Mesendoderm (in vitro differentiated cells): ENCODE measurements at places on chromosomes 5 and 9.

DNA sequence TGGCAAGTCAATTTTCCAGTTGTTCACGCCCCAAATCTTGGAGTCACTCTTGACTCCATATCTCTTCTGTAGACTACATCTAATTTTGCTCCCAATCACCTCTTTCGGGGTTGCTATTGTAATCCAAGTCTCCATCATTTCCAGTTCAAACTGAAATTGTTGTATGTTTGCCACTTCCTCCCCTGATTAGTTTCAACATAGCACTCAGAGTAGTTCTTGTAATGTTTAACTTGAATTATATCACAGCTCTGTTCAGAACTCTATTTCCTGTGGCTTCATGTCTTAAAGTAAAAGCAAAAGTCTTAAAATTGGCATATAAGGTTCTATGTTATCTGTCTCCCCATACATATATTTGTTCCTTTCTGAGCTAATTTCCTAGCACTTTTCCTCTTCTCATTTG lies 348.5 kb upstream of the RIOK2 start:
- no peak for DNase-seq

- peak; percentile 78 for DNase-seq
Observed at GRCh38 chr9:115008536-115009270, 78.3 kb upstream of the TNFSF8 start.

DNA sequence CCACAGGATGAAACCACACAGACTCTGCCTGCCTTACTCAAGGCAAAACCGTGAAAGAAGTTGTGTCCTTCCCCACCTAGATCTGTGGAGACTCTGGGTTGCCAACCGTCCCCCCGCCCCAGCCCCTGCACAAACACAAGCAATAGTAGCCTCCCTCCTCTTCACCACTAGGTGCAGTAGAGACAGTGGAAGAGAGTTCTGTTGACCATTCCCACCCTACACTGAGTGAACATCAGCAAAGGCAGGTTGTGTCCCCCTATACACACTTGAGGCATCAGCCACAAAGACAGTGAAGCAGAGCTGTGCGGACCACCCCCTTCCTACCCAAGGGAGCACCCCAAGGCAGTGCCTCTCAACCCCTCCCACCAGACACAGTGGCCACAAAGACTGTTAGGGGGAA lies 223.7 kb upstream of the NFIL3 start:
- DNase-seq, result peak; percentile 17

DNA sequence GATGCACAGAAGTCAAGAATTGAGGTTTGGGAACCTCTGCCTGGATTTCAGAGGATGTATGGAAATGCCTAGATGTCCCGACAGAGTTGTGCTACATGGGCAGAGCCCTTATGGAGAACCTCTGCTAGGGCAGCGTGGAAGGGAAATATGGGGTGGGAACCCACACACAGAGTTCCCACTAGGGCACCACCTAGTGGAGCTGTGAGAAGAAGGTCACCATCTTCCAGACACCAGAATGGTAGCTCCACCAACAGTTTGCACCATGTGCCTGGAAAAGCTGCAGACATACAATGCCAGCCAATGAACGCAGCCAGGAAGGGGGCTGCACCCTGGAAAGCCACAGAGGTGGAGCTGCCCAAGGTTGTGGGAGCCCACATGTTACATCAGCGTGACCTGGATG lies 104.5 kb downstream of the STK32A start:
- no peak for DNase-seq

GRCh38 chr5:78893940-78894677 lies 91.0 kb downstream of the ARSB start:
- no peak for DNase-seq

DNA sequence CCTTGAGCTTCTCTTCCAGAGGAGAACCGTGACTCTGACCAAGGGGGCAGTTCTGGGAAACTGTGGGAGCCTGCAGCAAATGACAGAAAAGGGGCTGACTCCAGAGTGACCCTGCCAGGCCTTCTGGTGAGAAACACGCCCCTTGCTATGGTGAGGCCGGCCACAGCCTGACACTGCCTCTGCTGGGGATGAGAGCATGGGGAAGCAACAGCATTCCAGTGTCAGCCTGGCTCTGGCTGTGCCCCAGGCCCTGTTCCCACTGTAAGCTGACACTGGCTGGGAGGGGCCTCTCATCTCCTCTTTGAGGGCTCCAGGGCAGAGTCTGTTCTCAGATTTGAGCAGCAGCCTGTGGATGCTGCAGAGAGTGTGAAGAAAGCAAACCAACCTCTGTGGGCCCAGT lies 180.0 kb upstream of the IL12B start:
- peak; percentile 98 for DNase-seq

- DNase-seq, result no peak
Observed at GRCh38 chr5:149937610-149938009, 7.0 kb downstream of the PDE6A start.

- no peak for DNase-seq
Observed at GRCh38 chr5:87125766-87126165, 141.9 kb upstream of the RASA1 start.

- DNase-seq, result no peak
Observed at GRCh38 chr5:67248703-67249589, 52.3 kb upstream of the CD180 start.

GRCh38 chr5:141958113-141958512 lies at the start of gene PCDH12:
Gene PCDH12 (minus strand): TSS chr5:141958202. CDS start chr5:141957851, 351 bp downstream.
- DNase-seq, result peak; percentile 67

GRCh38 chr5:88884608-88884877 lies 1.6 kb upstream of the MEF2C start:
- DNase-seq, result no peak

DNA sequence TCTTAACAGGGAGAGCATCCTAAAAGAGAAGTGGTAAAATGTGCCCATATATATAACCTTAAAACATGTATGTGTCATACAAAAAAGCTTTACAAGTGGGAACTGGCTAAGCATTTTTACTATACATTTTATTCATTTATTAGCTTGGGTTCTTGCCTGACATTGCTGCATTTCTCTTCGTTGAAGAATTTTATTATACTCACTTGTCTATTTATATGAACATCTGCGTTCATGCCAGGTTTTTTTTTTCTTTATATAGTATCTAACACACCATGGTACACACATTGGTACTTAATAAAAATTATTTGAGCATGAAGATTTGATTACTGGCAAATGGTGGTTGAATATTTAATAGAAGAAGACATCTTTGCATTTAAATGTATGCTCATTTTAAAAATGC lies 492.3 kb downstream of the SPATA31D1 start:
- DNase-seq, result no peak

- DNase-seq, result no peak
Observed at GRCh38 chr5:170144286-170145023, 38.8 kb downstream of the FOXI1 start.

GRCh38 chr5:88033191-88033590 lies 235.5 kb downstream of the TMEM161B start:
- DNase-seq, result no peak

- DNase-seq, result no peak
Observed at GRCh38 chr5:43274435-43275114, 38.6 kb downstream of the HMGCS1 start.

DNA sequence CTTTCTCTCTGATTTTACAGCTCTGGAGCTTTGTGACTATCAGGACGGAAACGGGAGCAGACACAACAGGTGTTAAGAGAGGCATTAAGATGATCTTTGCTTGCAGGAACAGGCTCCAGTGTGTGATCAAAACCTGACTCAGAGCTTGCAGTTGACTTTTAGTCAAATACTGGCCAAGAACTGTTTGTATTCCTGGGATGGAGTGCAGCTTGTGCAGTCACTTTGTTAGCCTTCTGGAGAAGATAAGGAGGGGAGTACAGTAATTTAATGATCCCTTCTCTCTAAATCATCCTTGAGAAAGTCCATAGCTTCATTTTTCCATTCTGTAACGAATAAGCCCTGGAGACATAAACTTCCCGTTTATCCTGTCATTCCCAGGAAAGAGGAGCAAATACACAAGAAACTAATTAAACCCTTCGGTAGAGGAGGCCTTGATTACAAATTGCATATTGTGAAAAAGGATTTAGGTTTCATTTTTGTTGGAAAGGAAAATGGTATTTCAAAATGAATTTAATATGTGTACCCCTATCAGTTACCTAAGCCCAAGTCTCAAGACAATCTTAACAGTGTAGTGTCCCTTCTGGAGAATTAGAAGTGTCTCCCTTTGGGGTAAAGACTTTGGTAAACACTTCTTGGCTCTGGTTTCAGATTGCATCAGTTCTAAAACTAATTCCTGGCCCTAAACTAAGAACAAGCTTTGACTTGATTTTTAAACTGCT lies 3.1 kb upstream of the STOM start:
- DNase-seq, result no peak

GRCh38 chr5:129724647-129725046 lies 23.2 kb upstream of the MINAR2 start:
- DNase-seq, result no peak

DNA sequence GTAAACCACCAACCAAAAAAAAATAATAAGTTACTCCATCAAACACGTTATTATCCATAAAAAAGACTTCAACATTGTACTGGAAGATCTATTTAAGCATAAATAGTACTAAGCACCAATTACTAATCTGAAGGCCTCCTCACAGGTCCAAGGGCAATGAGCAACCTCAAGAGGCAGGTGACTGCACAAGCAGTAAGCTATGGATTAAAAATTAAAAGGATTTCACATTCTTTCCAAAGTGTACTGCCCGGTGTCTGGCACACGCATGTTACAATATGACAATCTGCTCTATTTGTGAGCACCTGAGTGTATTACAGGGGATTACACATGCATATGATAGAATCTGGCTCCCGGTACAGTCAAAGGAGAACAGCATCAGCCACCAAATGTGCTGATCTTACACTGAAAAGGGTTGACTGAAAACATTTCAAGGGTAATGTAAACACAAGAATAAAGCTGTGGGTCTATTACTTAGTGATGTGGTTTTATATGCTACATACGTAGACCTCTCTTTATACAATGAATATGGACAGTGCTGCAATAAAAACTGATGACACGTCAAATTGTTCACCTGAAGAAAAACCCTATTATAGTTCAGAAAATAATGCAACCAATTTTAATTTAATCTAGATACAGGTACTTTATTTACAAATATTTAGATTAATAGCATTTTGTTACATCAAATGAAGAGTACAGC lies 22.8 kb downstream of the RAB14 start:
- DNase-seq, result no peak

DNA sequence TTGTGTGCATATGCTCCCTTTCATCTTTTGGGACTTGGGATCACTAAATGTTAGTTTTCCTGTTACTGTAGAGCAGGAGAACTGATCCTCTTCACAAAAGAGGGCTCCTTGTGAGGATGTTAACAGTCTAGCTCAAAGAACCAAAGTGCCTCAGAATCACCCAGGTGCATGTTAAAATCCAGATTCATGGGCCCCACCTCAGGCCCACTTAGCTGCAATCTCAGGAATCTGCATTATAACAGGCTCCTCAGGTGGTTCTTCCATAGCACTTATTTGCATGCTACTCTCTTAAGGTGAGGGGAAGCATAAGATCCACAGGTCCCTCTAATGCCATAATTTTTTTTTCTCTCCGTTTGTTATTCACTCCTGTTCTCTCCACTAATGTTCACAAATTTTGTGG lies 14.8 kb upstream of the MEF2C start:
- no peak for DNase-seq

- no peak for DNase-seq
Observed at GRCh38 chr9:101718192-101718591, 20.3 kb downstream of the GRIN3A start.

DNA sequence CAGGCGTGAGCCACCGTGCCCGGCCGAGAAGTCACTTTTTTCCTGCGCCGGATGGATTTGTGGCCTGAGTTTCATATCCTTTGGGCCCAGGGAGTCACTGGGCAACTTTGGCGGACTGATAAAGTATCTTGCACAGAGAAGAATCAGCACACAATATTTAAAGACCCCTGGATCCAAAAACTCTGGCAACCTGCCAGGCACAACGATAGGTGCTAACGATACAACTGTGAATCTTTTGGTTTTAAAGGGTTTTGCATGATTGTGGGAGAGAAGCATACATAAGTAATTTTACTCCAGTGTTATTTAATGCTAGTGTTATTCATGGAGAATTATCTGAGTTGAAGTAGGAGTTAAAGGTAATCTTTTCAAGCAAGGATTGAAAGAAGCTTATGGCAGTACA lies 85.3 kb downstream of the TAF11L14 start:
- DNase-seq, result no peak

- DNase-seq, result peak; percentile 25
Observed at GRCh38 chr9:117704024-117704575, at the start of gene TLR4. Gene TLR4 (plus strand): TSS chr9:117704403. CDS start chr9:117704473, 70 bp downstream.

- no peak for DNase-seq
Observed at GRCh38 chr9:34084562-34084961, 35.9 kb upstream of the UBAP2 start.

GRCh38 chr5:180717989-180718388 lies 21.9 kb downstream of the OR2Y1 start:
- DNase-seq, result no peak

DNA sequence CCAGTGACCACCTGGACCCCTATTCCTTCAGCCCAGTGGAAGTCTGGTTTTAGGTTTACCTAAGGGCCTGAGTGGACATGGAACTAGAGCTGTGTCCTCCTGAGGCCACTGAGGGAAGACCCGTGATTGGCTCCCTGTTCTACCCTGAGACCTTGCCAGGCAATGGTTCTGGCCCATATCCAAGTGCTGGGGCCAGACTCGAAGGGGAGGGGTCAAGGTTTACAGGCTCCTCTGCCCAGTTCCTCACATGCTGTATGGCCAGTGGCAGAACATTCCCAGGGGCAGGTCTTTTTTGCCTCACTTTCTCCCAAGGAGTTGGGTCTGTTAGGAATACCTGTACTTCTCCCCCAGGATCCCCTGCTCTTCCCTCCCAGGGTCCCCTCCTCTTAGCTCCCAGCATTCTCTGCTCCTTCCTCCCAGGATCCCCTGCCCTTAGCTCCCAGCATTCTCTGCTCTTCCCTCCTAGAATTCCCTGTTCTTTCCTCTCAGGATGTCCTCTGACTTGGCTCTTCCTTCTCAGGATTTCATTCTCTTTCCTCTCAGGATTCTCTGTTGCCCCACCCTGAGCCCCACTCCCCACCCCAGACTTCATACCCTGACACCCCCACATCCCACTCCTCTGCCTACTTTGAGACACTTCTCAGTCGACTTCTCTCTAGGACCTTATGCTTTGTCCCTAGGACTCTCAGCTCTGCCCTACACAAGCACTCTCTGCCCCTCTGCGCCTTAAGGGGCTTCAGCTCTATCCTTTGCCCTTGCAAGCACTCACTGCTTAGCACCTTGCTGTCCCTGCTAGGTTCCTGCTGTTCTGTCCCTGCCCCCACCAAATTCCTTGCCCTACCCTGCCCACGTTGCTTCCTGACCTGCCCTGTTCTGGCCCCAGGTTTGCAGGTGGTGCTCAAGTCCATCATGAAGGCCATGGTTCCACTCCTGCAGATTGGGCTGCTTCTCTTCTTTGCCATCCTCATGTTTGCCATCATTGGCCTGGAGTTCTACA lies 36.5 kb downstream of the CACNA1B start:
- no peak for DNase-seq

- DNase-seq, result no peak
Observed at GRCh38 chr5:6496207-6496584, 47.5 kb downstream of the UBE2QL1 start.

DNA sequence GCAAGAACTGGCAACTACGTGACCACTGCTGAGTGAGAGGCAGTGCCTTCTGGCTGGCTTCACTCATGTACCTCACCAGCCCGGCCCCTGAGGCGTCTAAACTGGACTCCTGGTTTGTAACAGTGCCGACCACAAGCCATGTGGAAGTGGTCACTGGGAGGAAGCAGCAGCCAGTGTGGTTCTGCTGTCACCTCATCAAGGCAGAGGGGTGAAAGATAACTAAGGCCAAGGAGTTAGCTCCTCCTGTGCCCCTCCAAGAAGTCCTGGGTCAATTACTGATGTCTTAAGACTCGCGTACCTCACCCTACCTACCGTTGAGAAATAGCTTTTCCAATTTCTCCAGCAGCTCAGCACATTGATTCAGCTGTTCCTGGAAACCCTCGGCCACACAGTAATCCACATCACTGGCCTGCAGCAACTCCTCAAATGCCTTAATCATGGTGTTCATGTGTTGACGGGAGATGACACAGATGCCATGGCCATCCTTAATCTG lies 142.9 kb downstream of the CDK5RAP2 start:
- no peak for DNase-seq
